ENCODE measurements at places on chromosomes 4 and X. TPM values are rescaled to one million over a fixed set of nuclear protein-coding genes. Genes with fewer than 3 reads are reported as not detected.

The DRD5 gene
- 0.11 TPM for total RNA-seq

The SEC24D gene
- 148 TPM for total RNA-seq

The EGF gene
- total RNA-seq = 3.0 TPM

The ARMCX1 gene
- 71.3 TPM for total RNA-seq

The UFSP2 gene
- total RNA-seq = 77.2 TPM

The STATH gene
- total RNA-seq = not detected

The ARHGEF9 gene
- total RNA-seq = 26.6 TPM

The FGF16 gene
- total RNA-seq = 0.69 TPM

The SPANXN4 gene
- not detected for total RNA-seq

The FOXP3 gene
- total RNA-seq = not detected

The CXorf49 gene
- not detected for total RNA-seq

The PABPC4L gene
- total RNA-seq = 24.7 TPM

The RTL9 gene
- 0.48 TPM for total RNA-seq

The POLN gene
- total RNA-seq = 3.1 TPM

The GUCY1B1 gene
- total RNA-seq = 34.5 TPM

The XAGE2 gene
- total RNA-seq = not detected

The LUZP4 gene
- not detected for total RNA-seq

The GYPB gene
- 5.8 TPM for total RNA-seq

The SH2D1A gene
- 0.26 TPM for total RNA-seq

The SATL1 gene
- 0.21 TPM for total RNA-seq

The REELD1 gene
- total RNA-seq = not detected

The NONO gene
- 261 TPM for total RNA-seq

The SPATA18 gene
- 4.0 TPM for total RNA-seq

All from urinary bladder (tissue), 4 donors.